Heart right ventricle (tissue), 16 donors: ENCODE measurements at places on chromosomes 3 and 15. TPM values are rescaled to one million over a fixed set of nuclear protein-coding genes. Genes with fewer than 3 reads are reported as not detected.
A peak's percentile ranks its signal among the peaks of the same experiment; 100 is the strongest.

Gene DYNLT2B
- 3.0 TPM for total RNA-seq

Gene ITIH1
- not detected for total RNA-seq

Gene PAQR9
- total RNA-seq: 14.2 TPM

Gene CFAP100
- total RNA-seq: not detected

Gene PLXNB1
- 39.1 TPM for total RNA-seq

Gene EPHA6
- total RNA-seq: 0.31 TPM

Gene MYL3
- 9,796 TPM for total RNA-seq

DNA sequence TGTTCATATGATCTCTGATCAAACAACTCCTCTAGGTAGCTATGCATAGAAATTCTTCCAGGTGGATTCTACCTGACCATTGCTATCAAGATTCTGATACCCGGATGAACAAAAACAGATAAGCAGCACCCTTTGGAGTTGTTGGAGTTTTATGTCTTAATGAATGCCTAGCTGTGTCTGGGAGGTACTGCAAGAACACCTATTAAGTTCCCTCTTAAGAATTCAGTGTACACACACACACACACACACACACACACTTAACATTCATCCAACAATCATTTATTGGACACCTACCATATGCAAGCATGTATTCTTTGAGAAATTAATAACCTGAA lies 58.1 kb upstream of the FNDC3B start:
- DNase-seq: no peak

DNA sequence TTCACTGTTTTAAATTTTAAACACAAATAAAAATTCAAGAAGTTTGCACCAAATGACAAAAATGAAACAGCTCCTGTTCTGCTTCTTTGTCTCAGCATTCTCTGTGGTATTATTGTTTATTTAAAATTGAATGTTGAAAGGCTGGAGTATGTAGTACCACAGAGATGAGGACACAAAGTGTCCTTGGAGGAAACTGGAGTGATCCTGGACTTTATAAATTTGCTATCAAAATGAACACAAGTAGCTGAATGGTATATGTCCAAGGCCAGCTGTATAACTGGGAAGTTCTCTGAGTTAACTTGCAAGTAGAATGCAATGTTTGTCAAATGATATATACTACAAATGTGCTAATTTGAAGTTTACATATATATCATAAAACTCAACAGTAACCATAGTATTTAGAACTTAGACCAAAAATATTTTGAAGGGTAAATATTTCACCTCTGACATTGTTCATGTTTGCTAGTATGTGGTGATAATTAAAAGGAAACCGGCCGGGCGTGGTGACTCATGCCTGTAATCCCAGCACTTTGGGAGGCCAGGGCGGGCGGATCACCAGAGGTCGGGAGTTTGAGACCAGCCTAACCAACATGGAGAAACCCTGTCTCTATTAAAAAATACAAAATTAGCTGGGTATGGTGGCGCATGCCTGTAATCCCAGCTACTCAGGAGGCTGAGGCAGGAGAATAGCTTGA lies 12.3 kb downstream of the BTLA start:
- DNase-seq: no peak

- no peak for DNase-seq
Measured at GRCh38 chr15:62057341-62057980, 2.8 kb downstream of the VPS13C start.

GRCh38 chr3:52494886-52495495 lies at the start of gene STAB1:
Gene STAB1 (plus strand): TSS chr3:52495338. CDS start chr3:52495414, 76 bp downstream.
- peak; percentile 79 for DNase-seq

DNA sequence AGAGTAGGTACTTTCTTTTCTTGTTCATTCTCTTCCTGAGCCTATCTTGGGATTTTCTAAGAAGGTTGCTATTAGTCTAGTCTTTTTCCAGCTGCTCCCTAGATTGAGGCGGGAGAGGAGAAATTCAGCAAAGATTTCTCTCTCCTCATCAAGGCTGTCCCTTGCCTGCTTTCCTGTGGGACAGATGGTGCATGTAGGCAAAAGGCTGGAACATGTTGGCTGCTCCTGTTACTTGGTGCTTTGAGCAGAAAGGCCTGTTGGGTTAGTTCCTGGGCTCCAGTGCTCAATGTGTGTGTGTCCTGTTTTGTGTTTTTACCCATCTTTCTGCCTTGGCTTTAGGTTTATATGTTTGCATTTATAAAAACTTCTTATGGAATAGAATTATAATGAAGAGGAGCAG lies 9.1 kb upstream of the SNRPN start:
- DNase-seq: no peak

- DNase-seq: no peak
Measured at GRCh38 chr15:101246391-101246790, 5.5 kb downstream of the CHSY1 start.

DNA sequence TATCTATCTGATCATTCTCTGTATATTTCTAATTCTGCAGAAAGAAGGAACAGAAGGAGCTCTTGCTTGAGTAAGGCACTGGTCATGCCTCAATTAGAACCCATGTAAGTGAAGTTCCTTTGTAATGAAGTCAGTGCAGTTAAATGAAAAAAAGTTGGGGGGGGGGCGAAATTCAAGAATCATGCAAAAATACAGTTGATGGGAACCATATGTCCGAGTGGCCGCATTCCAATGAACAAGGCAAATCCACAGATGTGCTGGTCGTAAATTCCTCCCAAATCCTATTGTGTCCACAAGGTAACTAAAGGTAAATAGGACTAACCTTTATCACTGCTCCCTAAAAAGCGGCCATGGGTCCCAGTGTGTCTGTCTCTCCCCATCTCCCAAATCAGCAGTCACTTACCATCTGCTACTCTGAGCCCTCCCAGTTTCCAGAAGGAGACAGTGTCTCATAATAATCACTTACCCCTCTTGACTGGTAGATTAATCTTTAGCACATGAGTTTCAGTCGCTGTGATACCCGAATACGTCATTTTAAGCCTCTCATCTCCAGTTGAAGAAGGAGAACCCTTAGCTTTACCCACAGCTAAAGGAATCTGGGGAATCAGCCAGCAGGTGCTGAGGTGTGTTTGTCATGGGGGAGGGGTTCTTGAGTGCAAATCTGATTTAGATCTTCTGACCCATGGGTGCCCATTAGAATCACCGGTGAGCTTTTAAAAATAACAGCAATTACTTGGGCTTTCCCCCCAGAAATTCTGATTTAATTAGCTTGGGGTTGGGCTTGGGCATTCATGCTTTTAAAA lies 56.3 kb upstream of the EPHB3 start:
- DNase-seq: no peak

DNA sequence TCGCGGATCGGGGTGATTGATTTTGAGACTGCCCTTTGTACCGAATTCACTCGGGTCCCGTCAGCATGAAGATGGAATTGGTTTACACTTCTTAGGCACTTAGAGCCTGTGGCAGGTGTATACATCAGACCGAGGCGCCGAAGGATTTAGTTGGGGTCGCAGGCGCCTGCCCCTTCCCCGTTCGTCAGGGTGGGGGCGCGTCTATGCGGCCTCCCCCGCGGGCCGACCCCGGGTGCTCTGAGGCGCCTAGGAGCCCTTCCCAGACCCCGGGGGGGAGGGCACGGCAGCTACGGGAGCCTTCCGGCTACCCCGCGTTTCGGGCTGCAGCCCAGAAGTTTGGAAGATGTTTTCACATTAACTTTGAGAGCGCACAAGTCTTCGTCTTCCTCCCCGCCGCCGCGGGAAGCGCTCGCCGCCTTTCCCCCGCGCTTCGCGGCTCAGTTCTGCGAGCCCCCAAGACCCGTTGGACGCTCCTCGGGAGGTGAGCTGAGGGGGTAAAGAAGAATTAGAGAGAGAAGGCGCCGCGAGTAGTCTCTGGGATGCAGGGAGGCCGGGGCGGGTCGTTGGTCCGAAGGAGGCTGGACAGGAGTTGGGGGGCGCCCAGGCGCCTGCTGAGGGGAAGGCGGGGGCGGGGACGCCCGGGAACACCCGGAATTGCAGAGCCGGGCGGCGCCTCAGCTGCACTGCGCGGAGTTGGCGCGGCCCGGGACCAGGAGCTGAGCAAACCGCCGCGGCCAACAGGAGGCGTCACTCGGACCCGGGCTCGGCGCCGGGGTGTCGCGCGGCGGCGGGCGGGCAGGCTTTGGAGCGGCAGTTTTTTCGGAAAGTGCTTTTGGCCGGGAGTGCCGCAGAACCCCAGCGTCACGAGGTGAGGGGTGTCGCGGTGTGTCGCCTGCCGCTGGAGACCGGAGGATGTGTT lies 780 bp downstream of the TIPARP start:
- DNase-seq: peak; percentile 73

DNA sequence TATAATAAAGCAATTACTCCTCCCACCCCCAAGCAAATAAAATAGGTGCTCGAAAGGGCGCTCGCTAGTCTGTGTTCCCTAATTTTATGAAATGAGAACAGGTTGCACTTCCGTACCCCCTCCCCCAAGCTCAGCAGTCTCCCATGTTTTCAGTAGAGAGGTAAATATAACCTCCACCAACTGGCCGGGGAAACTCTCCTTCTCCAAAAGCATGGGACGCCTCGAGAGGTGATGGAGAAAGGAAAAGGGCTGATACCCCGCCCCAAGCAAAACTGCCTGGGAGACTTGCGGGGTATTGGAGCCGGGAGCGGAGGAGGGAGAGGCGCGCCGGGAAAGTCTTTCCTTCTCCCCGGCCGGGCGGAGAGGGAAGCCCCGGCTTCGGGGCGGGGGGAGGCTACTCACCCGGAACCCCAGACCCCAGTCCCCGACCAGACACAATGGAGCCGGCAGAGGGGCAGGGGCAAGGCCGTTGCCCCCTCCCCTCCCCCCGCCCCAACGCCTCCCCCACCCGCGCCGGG lies 605 bp downstream of the DCUN1D1 start:
- peak; percentile 21 for DNase-seq

DNA sequence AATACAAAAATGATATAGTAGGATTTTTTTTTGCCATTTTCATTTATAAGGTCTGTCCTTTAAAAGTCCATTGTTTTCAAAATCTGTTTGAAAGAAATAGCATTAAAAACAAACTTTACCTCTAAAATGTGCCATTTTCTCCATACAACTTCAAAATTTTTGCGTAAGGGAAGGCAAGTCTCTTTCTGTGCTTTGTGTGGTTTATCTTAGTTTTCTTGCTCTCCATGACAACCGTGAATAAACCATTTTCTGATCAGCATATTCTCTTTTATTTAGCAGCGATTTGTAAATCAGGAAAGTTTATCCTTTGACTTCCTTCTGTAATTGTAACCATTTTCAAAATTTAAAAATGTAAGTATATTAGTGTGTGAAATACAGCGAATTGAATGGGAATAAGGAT lies 147.9 kb upstream of the CGNL1 start:
- DNase-seq: no peak

DNA sequence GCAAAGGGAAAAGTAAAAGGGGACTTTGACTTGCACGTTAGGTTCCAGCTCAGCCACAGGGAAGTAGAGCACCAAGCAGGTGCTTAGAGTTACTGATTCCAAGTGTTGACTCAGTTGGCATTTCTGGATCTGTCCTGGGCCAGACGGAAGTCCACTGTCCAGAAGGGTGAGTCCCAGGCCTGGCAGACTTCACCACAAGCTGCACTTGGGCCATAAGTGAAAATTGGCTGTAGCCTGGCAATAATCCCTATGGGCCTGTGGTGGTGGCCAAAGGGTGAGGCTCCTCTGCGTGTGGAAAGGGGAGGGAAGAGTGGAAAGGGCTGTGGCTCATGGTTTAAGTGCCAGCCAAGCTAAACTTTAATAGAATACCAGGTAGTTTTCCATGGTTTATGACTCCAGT lies 121.5 kb downstream of the DTWD1 start:
- peak; percentile 13 for DNase-seq

DNA sequence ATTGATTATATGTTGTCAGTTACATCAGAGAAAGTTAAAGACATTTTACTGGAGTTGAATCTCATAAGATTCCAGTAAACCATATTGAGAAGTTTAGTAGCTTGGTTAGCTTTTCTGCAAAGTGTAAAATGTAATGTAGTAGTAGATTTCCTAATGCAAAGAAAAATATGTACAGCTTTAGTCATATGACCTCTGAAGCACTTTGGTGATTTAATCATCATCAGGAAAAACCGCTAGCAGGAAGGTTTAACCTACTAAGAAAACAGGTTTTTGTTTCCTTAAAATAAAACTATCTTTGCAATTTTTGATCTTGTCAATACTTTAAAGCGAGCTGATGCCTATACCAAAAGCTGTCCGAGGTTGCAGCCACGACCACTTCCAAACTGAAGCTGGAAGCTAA lies 364.6 kb upstream of the ZNF385D start:
- DNase-seq: no peak

DNA sequence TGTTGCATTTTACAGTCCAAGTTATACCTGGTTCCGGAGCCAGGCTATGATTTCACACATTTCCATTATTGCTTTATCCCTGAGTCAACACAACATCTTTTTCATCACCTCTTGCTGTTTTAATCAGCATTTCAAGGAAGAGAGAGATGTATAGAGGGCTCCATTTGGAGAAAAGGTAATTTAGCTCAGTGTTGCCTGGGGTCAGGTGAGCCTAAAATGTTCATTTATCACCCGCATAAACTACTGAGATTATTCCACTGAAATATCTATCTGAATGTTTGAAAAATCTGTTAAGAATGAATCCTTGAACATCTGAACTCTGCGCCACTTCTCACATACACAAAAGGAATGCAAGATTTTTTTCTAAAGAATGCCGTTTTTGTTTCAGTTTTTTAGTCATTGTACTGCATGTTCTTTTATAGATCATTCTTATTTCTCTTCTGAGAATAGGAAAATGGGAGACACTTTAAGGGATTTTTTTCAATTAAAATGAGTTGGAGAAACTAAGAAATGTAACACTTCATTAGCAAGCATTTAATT lies 51.5 kb upstream of the AGTR1 start:
- no peak for DNase-seq

- DNase-seq: no peak
Measured at GRCh38 chr3:45180051-45180450, 33.9 kb upstream of the CDCP1 start.

DNA sequence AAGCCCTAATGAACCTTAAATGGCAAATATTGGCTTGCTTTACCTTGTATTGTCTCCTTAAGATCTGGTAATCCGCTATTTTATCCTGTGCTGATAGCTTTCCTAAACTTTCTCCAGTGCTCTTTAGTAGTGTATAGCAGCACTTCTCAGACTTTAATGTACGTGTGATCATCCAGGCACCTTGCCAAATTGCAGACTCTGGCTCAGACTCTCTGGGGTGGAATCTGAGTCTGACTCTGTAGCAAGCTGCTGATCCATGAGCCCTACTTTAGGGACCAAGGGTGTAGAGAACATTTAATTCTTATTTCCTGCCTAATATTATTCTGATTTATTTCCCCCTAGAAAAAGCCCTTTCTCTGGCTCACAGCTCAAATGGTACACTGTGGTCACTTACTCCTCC lies 518.8 kb upstream of the ZNF385D start:
- no peak for DNase-seq

DNA sequence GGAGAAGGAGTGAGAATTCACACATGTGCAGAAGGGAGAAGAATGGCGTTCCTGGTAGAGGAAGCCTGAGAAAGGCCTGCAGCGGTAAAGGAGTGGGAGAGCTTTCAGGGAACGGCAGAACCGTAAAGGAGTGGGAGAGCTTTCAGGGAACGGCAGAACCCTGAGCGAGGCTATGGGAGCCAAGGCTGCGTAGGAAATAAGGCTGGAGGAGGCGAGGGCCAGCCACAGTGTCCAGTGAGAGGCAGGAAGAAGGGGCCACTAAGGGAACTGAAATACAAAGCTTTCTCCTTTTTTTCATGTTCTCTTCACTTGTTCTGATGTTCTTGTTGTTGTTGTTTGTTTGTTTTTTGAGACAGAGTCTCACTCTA lies 41.6 kb downstream of the GOLGA6L10 start:
- no peak for DNase-seq
